ENCODE measurements at places on chromosomes 2 and 18.

GRCh38 chr2:86216575-86217555, 17.6 kb downstream of the MRPL35 start:
- DNase-seq, result no peak

DNA sequence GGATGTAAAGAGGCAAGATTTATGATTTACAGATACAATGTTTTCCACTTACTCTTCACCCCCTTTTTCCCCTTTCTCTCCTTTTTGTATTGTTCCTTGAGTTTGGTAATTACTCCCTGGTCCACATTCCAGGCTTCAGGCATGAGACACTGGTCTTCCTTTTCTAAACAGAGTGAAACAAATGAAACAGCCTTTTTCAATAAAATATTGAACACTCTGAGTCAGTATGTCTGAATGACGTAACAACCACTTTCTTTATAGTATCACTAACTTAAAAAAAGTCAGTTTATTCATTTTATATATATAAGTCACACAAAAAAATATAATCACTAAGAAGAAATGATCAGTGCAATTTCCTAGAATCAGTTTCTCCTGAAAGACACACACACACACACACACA, 79.7 kb downstream of the STRN start:
- no peak for DNase-seq

GRCh38 chr2:196546151-196546919, 93.2 kb upstream of the CCDC150 start:
- no peak for DNase-seq

GRCh38 chr18:35127201-35127600, 86.0 kb downstream of the MAPRE2 start:
- no peak for DNase-seq

DNA sequence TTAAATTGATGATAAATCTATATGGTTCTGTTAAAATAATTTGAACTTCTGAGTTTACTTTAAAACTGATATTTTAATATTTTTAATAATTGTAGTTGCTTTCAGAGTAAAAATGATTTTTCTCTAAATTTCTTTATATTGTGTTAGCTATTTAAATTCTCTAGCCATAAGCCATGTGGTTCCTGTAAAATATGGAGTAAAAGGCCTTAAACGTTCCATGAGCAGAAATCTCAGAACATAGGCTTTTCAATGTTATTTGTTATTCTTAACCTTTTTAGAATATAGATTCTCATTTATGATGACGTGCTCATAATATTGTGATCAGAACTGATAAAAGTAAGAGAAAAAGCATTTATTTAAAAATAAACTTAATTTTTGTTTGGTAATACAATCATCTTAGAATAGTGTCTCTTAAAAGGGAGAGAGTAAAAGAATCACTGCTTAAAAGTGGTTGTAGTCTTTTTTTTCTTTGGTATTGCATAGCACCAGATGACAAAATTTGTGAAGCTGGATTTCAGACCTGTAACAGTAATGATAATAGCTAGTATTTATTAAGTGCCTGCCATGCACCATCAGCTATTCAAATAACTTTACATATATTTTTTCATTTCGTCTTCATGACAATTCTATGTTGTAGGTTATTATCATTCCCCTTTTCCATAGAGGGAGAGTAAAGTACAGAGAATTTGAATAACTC, 2.7 kb downstream of the BMPR2 start:
- DNase-seq, result peak; percentile 22
